ENCODE measurements at places on chromosomes 13 and 19.
A peak's percentile ranks its signal among the peaks of the same experiment; 100 is the strongest.

GRCh38 chr19:42038666-42039065 lies 31.3 kb downstream of the GRIK5 start:
- DNase-seq, result no peak

DNA sequence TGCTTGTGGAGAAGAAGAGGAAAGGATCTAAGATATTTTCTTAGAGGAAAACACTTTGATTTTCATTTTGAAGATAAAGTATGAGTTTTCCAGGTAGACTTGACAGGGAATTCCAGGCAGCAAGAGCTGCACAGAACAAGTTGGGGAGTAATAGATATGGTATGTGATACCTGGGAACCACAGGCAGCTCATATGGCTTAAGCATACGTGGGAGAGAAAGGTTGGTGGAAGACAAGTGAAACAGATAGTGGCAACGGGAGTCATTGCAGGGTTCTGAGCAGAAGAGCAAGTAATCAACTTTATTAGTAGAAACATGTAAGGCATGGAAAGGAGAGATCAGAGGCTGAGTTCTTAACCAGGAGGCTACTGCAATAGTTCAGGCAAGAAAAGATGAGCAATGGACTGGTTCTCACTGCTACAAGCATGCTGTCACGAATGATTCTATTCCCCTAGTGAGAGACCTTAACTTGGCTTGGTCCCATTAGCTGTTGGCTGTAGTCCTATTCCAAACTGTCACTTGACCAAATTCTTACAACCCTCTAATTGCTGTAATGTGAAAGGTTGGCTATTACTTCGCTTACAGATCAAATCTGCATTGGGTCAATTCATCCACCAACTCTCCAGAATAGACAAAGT lies 217.9 kb downstream of the VWA8 start:
- no peak for DNase-seq

DNA sequence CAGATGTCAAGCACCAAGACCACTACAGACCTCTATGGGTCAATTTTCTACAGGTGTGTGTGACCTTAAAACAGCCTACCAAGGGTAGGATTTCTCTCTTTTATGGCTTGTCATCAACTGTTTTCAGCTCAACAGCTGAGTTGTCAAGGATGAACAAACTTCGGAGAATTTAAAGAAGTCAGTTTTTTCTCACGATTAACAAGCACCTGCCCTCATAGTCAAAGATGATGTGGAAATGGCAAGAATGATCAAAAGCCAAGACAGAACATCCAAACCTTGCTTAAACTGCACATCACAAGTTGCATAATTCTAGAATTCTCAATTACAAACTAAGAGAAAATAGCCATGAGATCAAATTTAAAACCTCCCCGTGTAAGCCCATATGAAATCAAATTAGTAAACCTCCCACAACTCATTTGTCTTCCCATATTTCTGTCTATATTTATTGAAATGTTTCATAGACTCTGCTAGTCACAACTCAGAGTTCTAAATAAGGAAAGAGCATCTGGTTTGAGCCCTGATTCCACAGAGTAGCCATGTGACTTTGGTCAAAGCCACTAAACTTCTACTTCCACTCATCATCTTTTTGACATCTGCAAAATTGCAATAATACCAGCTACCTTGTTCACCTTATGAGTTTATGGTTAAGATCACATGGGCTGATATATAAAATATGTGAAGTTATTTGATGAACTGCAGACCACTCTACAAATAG lies 521.5 kb upstream of the HTR2A start:
- no peak for DNase-seq

- no peak for DNase-seq
Observed at GRCh38 chr13:80010286-80010831, 330.6 kb downstream of the SPRY2 start.

- no peak for DNase-seq
Observed at GRCh38 chr13:78597602-78597932, 5.8 kb downstream of the POU4F1 start.

DNA sequence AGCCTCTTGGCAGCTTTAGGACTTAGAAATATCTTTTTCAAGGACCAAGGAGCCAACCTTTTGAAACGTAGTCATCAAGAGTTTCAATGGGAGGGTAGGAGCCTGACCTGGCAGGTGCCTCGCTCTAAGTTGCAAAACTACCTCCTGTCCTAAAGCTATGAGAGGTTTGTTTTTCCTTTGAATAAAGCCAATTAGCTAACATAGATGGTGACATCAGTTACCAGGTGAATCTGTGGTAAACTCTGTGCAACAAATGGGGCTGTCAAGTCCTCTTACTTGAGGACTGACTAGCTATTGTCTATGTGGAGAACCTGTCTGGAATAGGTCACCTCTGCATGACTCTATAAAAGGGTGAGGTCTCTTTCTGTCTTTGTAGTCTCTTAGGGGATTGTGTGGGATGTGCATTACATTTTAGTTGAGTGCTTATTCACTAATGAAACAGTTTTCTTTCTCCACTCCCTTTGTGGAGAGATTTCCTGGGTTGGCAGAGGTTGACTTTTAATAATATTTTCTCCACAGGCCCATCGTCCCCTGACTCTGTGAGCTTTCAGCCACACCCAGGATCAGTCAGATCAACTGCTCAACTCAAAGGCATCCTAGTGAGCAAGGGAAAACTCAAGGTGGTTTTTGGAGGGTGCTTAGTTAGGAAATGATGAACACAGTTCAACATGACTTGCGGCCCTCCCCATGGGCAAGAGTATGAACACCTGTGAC lies 9.9 kb downstream of the ARL11 start:
- DNase-seq, result no peak

DNA sequence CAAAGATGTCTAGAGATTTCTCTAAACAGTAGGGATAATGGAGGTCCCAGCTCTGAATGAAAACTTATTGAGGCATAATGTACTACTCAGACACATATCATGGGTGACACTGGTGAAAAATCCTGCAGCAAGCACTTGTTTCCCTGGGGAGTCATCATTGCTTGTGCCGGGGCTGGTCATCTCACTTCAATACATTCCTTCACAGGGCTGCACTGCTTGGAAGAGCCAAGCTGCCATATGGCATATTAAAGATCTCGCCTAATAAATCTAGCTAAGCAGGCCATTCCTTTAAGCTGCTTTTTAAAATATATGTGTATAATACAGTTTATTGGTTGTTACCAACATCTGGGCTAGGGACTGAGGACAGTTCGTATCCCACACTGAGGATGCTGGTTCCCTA lies 332.2 kb upstream of the GPC6 start:
- no peak for DNase-seq

DNA sequence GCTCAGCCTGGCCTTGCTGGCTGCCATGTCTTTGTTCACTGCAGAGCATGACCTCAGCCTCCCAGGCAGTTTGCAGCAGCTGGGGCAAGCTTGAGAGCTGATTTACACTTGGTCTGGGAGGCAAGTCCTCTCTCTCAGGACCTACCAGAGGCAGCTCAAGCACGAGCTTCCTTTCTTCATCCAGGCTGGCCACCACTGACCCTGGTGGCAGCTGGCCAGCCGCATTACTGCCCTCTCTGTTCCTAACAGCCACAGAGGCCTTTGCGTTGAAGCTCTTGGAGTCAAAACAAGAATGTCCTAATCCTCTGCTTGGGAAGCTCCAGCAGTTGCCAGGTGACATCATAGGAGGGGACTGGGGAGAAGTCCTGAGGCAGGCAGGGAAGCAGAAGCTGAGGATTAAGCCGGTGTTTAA lies 85.7 kb downstream of the NUFIP1 start:
- DNase-seq, result no peak

DNA sequence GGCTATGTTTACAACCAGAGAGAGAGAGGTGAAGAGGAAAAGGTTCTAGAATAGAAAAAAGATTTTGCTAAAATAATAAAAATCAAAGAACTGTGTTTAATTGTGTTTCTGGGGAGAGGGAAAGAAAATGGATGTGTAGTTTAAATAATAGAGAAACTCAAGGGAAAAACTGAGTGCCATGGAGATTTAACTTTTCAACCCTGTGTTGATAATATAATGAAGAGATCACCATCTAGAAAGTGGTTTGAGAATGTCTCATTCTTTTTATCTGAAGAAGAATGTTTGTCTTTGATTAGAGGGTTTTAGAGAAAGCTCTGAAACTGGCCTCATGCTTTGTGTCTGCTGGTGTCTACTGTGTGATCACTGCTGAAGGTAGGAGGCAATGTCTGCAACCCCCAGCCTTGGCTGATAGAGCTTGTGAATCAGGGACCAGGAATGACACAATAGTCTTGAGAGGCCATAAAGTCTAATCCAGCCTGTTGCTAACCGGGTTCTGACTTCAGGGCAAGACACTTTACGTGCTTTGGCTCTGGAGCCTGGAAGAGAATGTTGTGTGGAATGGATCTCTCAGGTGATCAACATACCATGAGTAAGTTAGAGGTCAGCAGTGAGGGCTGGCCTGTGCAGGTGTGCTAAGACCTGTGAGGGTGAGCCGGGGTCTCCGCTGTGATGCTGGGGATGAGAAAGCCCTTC lies 5.4 kb downstream of the COL4A2 start:
- no peak for DNase-seq

- no peak for DNase-seq
Observed at GRCh38 chr13:34172048-34172447, 354.1 kb downstream of the RFC3 start.

DNA sequence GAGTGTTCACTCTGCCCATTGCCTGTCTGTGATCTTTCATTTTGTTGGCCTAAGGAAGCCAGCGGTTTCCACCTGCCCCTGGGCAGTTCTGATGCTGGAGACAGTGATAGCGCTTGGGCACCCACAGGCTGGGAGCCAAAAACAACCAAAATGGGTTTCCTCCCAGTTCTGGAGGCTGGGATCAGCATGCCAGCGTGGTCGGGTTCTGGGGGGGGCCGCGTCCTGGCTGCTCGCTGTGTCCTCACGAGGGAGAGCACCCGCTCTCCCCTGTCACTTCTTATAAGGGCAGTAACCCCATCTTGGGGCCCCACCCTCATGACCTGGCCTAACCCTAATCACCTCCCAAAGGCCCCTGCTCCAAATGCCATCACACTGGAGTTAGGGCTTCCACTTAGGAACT lies 67.9 kb downstream of the RAB20 start:
- no peak for DNase-seq

DNA sequence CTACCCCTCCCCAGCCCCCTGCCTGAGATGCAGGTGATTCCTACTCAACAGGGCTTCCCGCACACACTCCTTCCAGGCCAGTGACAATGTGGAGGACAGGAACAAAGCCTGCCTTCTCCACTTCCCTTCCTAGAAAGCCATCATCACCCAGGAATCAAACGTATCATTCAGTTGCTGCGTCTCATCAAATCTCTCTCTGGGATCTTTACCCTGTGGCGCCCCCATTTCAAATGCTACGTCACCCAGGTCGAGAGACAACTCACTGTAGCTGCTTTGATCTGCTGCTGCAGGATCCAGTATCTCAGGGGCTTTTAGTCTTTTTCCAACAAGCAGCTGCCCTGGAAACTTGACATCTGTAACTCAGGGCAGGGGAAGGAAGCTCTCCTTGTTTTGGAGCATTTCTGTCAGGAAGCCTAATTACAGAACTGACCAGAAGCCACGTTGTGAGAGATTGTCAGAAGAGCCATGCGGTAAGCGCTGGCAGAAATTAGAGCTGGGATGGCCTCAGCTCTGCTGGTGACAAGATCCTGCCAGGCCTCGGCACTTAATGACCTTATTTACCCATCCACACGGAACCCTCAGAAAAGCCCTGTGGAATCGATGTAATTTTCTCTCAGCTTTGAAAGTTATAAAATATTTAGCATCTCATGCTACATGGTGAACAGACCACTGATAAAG lies 140.5 kb downstream of the STK24 start:
- DNase-seq, result no peak

DNA sequence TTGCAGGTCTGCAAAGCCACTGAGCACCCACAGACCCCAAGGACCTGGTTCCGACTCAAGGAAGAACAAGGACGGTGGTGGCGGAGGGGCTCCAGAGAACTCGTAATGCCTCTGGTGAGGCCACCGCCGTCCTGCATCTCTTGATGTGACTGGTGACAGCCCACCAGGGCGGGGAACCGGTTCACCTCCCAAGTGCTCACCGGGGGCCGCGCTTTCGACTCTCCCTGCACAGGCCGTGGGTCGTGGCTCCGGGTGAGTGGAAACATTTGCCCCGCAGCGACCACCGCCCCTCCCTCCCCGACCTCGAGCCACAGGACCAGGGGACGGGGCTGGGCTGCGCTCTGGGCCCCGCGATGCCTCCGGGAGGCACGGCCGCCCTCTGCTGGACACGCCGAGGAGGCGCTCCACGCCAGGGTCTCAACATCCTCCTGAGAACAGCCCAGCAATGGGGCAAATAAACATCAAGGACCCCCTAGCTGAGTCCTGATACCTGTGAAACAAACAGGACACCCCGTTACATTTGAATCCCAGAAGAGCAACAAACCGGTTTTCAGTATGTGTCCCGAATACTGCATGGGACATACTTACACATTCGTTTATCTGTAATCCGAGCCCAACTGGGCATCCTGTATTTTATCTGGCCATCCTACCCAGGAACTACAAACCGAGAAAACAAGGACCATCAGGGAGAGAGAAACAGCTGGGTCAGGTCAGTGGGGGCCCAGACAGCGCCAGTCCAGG lies 3.9 kb upstream of the PLPP2 start:
- DNase-seq, result peak; percentile 21
